ENCODE measurements at places on chromosomes 4 and X.

GRCh38 chr4:151099976-151100417 is 569 bp downstream of the RPS3A start:
- no peak for DNase-seq

DNA sequence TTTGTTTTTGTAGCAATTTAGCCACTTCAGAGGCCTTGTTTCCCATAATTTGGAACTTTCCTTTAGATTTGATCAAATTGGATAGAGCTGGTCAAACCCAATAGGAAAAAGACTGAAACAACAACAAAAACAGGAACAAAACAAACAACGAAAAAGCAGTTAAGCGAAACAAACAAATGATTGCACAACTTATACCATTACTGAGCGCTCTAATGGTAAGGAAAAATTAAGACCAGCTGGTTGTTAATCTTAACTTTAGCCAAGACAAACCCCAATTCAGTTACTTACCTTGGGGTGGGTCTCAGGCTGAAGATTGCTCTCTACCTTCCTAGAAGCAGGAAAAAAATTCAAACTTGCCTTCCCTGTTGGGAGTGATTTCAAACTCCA is 38.3 kb downstream of the SPCS3 start:
- no peak for DNase-seq

DNA sequence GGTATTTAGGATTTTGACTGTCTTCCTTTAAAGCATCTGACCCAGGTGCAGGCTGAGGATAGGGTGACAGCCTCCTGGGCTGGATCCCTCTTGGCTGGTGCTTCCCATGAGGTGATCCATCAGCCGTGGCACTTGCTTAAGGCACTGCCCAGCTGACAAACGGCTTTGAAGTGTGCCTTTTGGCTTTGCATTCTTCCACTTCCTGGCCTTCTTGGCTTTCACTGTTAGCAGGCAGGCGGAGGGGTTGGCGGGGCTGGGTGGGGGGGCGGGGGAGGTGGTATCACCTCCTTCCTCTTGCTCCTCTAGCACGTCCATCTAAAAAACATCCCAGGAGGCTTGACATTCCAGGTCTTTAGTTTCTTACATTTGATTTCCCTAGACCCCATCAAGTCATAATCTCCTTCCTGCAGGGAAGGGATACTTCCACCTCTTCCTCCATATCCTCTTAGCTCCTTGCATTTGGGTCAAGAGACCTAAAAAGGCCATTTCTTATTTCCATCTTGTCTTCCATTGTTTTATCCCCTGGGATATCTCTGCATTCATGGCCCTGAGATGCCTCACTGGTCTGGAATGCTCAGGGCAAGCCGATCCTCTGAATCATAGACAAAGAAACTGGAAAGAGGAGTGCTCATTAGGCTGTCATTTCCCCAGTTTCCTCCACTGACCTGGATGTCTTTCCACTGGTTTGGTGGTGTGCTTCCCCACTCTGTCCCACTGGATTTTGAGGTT is 11.3 kb upstream of the APLN start:
- no peak for DNase-seq

GRCh38 chrX:30931920-30932319 is 42.9 kb upstream of the TAB3 start:
- DNase-seq: no peak

DNA sequence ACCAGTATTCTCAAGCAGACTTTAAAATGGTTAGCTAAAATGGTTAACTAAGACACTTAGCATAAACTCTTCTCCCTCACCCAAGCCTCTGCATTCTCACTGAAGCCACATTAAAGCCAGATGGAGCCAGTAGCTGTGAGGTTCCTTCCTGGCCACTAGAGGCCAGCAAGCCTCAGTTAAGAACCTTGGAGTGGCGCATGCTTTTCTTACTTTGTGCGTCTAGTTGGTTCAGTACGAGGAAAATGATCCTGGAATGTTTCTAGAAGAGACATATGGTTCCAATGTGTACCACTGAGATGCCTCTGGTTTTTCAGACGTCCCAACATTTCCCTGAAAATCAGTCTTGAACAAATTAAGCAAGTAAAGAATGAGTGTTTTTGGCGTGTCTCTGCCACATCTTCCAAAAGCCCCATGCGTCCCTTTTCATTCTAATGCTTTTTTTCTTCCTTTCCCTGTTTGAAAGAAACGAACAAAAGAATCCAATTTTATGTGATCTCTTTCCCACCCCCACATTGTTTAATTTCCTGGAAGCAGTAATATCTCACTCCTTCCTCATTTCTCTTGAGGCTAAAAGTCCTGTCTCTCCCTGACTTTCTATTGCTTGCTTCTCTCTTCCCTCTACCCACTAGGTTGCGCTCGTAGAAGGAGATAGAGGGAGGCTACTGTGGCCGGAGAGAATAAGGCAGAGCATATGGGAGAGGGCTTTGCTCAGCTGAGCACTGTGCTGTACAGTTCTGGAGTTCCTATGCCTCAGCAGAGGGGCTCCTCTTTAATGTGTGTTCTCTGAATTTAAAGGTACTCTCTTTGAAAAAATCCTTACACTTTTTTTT is 82.9 kb upstream of the TAB3 start:
- DNase-seq: no peak

GRCh38 chr4:165541851-165542459 is 163.1 kb downstream of the CPE start:
- DNase-seq: no peak

Measured in GM06990 (cell line).